Fibroblast of skin of left quadriceps (primary cell): ENCODE measurements at places on chromosomes 6 and 20.

GRCh38 chr6:71982389-71982788 lies 96.0 kb downstream of the RIMS1 start:
- DNase-seq = no peak

- DNase-seq = no peak
Observed at GRCh38 chr6:159988983-159989454, 20.1 kb downstream of the IGF2R start.

DNA sequence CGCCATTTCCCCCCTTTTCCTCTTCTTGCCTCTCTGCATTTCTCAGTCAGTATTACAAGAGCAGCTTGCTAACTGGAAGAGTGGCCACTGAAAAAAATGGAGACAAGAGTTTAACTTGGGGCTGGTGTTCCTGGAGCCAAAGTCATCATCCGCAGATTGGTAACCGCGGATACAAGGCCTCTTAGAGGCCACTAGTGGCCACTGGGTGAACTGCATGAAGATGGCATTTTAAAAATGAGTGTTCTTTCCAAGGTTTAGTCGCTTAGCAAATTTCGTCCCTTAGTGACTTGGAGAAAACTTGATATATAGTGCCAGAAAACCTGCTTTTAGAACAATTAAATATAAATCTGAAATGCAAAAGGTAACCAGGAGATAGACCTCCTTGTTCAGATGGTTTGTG lies 4.8 kb downstream of the F13A1 start:
- no peak for DNase-seq

DNA sequence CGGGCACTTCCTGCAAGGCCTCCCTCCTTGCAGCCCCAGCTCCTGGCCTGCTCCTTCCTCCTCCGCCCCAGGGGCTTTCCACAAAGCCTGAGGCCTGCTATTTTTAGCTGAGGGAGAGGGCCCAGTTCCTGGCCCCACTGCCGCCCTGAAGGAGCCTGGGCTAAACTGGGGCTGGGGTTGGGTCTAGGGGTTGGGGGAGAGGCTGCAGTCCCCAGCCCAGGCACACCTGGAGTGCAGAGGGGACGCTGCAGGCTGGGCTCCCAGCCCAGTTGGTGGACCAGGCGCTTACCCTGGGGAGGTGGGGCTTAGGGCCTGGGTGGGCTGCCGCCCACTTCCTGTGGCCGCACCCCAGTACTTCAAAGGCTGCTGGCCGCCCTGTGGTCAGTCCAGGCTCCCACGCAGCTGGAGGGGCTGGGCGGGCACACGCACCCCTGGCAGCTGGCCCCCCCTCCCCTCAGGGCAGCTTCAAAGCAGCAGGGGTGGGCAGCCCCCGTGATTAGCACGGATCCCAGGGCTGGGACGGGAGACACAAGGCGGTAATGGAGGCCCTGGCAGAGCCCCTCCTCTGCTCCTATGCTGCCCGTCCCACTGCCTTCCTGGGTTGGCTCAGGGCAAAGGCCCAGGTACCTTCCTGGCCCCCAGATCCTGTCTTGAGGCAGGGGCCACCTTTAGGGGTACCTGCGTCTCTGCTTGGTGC lies 7.1 kb upstream of the ABHD16B start:
- DNase-seq = no peak

DNA sequence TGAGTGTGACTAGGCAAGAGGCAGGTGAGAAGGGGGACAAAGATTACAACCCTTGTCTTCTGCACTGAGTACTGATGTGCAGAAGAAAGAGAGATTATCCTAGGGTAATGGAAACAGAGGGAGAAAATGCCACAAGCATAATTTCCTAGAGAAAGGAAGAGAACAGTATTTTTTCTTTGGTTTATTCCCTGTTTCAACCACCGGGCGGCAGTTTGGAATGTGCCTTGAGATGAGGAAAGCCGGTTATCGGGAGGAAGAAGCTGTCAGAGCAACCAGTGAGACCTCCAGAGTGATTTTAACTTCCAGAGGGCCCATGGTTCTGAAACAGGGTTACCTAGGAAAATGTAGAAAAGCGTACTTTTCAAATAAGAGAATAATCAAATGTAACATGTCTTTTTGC lies 121.4 kb downstream of the REV3L start:
- peak; percentile 15 for DNase-seq
